Astrocyte (in vitro differentiated cells and primary cell): ENCODE measurements at places on chromosomes 5 and 9. TPM values are rescaled to one million over a fixed set of nuclear protein-coding genes. Genes with fewer than 3 reads are reported as not detected.

DNA sequence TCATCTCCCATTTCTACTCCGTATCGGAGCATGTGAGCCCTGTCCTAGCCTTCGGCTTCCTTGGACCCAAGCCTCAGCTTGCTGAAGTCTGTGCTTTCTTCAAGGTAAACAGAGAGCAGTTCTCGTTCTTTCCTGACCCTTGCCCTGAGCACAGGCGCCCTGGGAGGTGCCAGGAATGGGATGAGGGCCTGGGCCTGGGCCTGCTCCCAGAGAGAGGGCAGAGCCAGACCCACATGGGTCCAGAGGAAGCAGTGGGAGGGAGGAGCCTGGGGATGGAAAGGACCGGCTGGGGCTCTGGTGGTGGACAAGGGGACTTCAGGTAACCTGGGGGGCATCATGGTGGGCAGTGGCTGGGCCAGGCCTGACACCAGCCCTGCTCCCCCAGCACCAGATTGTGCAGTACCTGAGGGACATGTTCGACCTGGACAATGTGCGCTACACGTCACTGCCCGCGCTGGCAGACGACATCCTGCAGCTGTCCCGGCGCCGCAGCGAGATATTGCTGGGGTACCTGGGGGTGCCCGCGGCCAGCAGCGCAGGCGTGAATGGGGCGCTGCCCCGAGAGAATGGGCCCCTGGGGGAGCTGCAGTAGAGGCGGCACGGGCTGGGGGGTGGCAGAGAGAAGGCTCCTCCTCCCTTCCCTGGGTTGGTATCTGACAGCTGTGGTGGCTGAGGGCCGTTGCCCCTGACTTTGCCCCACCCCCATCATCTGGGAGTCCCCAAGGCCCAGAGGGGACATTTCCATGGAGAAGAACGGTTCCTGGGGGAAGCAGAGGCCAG, 10.9 kb upstream of the DOLPP1 start:
- DNase-seq = no peak

- DNase-seq = no peak
These were observed 265.7 kb upstream of the ANKRD55 start for GRCh38 chr5:56498759-56499395.

- DNase-seq = no peak
These were observed 236.4 kb downstream of the CAAP1 start for GRCh38 chr9:26656003-26656870.

GRCh38 chr9:5557606-5558587, 47.6 kb downstream of the PDCD1LG2 start:
- DNase-seq = peak; percentile 23

GRCh38 chr9:127320115-127320378, 55.5 kb downstream of the GARNL3 start:
- no peak for DNase-seq

GRCh38 chr9:126616521-126616976, 2.8 kb downstream of the LMX1B start:
- DNase-seq = no peak

DNA sequence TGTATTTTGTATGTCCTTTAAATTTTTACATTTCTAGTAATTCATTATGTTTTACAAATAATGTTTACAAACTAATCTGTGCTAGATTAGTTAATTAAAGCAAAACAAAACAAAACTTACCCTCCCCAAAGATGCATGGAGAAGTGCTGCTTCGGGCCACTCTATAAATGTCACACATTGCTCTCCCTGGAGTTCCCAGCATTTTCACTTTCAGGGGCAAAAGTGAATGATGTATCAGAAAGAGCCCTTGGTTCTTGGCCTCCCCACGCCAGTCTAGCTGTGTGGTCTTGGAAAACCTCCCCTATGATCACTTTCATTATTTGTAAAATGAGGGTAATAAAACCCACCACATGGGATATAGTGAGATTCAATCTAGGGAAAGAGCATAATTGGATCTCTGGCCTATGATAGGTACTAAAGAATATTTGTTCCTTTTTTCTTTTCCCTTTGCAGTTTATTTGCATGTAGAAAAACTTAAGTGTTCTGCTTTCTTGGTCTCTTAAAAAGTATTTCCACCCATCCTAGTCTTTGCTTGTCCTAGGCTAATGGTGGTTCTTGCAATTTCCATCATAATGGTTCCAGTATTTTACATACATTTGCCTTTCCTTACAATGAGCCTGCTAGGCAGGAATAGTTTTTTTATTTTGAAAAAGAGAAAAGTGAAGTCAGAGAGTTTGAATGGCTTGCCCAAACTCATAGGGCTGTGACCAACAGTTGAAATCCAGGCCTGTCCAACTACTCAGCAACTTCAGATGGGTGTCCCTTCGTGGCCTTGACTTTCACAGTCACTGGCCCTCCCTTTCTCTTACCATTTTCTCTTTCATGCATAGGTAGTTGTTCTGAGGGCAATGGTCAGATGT, 184.5 kb upstream of the KLF4 start:
- DNase-seq = no peak

The TRUB2 gene
- total RNA-seq = 26.6 and 27.9 TPM in 2 replicates

DNA sequence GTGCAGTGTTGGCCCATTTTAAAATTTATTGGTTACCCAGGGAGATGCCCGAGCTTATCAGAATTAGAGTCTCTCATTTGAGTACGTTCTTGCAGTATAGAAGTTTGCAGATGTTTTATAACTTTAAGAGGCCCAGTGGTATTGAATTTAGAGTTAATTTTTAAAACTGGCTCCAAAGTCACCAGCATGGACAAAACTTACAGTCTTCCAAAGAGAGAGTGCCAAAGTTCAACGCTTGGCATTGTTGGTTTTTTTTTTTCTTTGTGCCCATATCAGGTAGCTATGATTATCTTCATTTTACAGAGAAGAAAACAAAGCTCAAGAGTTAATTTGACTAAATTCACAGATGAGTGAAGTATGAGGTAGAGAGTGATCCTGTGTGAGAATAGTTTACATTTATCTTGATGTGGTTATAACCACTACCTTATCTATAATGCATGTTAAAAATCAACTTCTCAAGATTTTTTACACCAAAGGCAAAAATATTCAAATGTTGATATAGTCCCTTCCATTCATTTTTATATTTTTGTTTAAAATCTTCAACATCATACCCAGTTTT, 273.7 kb upstream of the DMRT1 start:
- DNase-seq = no peak

DNA sequence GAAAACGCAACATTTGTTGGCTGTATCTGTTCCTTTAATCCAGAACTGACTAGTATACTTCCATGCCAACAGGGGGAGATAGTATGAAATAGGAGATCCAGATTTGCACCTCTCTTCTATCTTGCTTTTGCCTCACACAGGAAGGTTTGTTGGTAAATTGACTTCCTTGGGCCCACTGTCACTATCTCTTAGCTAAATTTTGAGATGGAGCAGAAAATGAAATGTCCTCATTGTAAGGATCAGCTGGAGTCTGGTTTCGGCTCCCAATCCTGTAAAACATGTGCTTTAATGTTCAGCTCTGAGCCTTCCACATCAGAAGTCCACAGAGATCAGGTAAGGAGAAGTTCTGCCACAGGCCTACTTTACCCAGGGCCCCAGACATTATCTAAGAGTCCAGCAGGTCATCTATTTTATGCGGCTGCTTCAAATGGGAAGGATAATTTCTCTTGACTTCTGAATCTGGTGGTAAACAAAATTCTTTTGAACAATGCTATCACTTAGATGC, 176.8 kb downstream of the FER start:
- DNase-seq = no peak

- DNase-seq = no peak
These were observed 166.1 kb downstream of the ZSWIM6 start for GRCh38 chr5:61498121-61498520.

The PGM5 gene
- total RNA-seq = 1.3 and 1.8 TPM in 2 replicates

DNA sequence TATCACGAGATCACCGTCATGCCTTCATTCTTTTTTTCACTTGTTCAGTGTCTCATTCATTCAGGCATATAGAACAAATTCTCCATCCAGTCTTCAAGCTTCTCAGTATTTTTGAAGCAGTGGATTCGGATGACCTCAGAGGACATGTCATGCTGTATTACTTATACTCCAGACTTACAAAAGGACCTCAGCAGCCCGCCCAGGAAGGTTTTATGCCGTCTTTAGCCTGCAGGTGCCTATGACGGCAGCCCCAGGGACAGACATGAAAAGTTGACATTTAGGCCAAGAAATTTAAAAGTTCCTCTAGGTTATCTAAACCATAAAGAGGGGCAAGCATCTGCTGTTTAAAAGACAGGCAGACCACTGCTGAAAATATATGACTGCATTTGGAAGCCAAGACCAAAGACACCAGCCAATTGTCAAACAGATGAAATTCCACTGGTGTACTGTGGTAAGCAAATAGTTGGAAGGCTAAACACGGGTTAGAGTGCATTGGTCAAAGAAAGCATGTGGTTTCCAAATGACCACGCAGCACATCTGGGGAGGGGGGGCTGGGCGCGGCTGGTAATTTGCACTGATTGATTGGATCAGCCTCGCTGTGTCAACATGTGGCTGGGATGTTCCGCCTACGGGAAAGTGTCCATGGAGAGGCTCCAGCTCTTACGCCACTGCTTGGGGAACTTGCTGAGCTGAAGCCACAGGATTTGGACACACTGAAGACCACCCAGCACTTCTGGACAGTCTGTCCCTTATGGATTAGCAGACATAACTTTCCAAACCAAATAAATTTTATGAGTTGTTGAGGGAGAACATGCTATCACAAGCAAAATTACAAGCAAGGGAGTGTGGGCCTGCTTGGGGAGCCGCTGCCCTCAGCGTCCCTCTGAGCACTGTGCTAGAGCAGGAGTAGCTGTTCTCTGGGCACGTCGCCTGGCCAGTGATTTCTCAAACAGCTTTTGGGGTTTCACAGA, 173.6 kb downstream of the FANCC start:
- peak; percentile 77 for DNase-seq

The ZDHHC12 gene
- 21.8 and 23.7 TPM in 2 replicates for total RNA-seq

The SPATA31A3 gene
- total RNA-seq = not detected in 2 replicates

GRCh38 chr9:108184941-108185340, 670.8 kb downstream of the ACTL7B start:
- DNase-seq = peak; percentile 85

GRCh38 chr9:112064871-112065270, 110.2 kb downstream of the SUSD1 start:
- no peak for DNase-seq

- peak; percentile 68 for DNase-seq
These were observed 1.0 kb downstream of the MATR3 start for GRCh38 chr5:139294374-139295165.

DNA sequence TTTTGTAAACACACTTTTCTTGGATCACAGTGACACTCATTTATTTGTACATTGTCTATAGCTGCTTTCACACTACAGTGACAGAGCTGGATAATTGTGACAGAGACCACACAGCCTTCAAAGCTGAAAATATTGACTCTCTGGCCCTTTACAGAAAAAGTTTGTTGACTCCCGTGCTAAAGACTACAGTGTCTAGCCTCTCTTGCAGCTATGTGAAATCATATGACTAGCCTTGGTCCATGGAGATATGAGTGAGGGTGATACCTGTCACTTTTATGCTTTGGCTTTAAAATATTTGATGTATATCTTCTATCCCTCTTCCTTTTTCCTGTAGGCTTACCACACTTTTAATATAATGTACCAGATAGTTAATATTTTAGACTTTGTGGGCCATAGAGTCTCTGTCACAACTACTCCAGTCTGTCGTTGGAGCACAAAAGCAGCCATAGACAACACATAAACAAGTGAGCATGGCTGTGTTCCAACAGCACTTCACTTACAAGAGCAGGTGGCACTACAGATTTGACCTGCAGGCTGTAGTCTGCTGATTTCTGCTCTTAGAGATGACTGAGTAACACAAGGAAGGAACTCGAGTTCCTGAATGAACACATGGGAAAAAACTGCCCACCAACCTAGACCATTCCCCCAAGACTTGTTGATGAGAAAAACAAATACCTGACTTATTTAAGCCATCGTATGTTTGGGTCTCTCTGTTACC, 73.5 kb upstream of the ANKRD55 start:
- no peak for DNase-seq

The PCDHGC4 gene
- 6.6 and 7.4 TPM in 2 replicates for total RNA-seq

The MVB12B gene
- total RNA-seq = 12.8 and 13.2 TPM in 2 replicates

The HSPA4 gene
- 198 and 210 TPM in 2 replicates for total RNA-seq

The ZMAT2 gene
- 53.5 and 57.4 TPM in 2 replicates for total RNA-seq

The NEURL1B gene
- total RNA-seq = 7.5 and 9.8 TPM in 2 replicates

DNA sequence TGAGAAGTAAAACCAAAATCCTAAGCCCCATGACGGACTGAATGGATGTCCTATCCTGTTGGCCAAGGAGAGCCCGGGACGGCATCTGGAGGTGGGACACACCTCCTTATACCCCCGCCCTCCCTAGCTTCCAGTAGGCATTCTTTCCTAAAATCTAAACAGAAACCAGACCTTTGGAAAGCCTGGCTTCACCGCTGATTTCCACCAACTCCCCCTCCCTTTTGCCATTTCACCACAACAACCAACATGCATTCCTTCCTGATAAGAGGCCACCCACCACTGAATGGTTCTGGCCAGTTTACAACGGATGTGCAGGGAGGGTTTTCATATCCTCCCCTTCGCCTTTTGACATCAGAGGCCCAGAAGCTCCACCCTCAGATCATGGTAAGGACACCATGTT, 9.2 kb upstream of the RARS1 start:
- DNase-seq = peak; percentile 87

DNA sequence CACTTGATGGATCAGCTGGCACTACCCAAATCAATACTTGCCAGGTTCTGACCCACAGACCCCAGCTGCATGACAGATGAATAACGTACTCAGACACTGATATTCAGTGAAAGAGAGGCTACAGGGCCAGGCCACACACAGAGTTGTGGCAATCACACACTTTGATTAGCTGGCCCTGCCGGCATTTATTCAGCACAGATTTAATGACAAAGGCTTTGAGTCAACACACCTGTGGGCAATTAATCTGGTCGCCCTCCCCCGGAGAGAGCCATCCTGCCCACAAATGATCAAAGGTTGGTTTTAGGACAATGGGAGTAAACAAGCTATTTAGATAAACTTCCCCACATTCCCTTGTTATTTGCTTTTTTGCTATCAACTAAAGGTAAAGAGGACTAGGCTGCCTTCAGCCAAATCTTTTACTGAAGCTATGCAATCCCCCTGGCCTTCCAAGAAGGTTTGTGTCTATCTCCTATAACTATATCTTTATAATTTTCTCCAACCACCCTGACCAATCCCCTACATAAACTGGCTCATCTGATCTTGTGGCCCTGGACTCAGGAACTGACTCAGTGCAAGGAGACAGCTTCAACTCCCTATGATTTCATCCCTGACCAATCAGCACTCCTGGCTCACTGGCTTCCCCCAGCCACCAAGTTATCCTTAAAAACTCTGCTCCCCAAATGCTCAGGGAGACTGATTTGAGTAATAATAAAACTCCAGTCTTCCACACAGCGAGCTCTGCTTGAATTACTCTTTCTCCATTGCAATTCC, 12.7 kb upstream of the TRIM32 start:
- no peak for DNase-seq

DNA sequence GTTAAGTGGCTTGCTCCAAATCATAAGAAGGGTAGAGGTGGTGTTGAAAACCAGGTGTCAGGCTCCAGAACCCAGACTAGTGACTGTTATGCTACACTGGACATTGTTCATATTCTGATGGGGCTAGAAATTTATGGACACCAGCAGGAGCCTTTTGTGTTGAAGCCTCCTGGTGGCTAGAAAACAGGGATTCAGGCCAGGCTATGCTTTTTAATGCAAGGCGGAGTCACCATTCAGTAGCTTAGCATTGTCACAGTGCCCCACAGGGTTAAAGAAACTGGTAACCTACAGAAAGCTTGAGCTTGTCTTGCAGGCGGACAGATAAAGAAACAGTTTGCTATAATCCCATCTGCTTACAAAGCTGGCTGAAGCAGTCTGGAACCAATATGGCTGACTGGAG, 23.0 kb upstream of the GOLM1 start:
- DNase-seq = no peak
